ENCODE measurements at places on chromosomes 5 and 9.

GRCh38 chr9:61665330-61665751, 475.5 kb downstream of the SPATA31A7 start:
- no peak for DNase-seq

DNA sequence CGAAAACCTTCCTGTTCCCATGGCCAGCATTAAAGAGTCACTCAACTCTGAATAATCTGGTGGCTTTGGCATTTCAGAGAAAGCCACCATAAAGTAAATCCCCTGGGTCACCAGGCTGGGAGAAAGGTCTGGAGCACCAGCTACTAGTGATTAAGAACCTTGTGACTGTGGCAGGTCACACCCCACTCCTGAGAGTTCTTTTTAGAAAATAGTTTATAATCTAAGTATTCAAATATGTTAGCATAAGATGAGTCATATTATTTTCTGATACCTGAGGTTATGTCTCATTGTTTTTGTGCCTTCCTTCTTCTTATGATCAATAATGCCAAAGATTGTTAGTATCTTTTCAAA, 351.7 kb downstream of the ARRDC3 start:
- no peak for DNase-seq

GRCh38 chr5:119426057-119426456, 26.2 kb upstream of the HSD17B4 start:
- no peak for DNase-seq

- DNase-seq = no peak
Measured at GRCh38 chr5:139701056-139701741, 53.0 kb downstream of the CXXC5 start.

DNA sequence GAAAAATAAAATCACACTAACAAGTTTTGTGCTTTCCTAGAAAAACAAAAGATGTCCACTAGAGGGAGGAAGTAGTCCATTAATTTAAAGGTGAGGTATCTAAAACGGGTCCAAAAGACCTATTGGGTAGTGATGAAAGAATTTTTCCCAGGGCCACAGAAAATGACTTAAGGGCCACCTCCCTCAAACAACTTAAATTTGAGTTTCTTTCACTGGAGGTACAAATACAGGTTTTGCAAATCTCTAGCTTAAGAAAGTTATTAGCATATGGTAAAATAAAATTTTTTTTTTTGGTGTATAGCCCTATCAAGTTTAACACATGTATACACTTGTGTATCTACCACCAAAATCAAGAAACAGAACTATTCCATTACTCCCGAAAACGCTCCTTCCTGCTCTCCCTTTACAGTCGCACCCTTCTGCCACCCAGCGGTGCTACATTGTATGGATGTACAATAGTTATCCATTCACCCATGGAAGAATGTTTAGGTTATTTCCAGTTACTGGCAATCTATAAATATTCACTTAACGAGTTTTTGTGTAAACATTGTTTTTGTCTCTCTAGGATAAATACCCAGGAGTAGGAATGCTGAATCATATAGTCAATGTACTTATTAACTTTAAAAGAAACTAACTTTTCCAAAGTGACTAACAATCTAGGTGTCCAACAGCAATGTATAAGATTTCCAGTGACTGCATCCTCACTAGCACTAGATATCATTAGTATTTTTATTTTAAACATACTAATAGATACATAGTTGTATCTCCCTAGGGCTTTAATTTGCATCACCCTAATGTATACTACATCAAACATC, 21.9 kb downstream of the DEPDC1B start:
- DNase-seq = peak; percentile 75

GRCh38 chr5:156753846-156754245, 96.2 kb upstream of the PPP1R2B start:
- no peak for DNase-seq

DNA sequence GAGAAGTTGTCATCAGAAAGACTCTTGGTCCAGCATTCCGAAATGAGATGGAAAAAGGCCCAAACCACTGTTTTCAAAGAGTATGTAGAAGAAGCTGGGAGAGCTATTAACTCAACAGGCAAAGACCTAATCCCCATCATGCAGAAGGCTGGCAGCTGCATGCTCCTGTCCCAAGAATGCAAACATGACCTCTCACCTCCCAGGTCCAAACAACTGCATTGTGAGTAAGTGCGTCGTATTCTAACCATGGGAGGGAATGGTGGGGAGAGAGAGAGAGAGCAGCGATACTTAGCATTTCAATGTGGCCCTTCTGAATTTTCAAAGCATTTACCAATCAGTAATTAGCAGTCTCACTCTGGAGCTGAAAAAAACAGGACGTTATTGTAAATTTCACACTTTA, 27.6 kb downstream of the TRPC7 start:
- no peak for DNase-seq

- DNase-seq = no peak
Measured at GRCh38 chr5:50647726-50648125, 18.7 kb upstream of the PARP8 start.

DNA sequence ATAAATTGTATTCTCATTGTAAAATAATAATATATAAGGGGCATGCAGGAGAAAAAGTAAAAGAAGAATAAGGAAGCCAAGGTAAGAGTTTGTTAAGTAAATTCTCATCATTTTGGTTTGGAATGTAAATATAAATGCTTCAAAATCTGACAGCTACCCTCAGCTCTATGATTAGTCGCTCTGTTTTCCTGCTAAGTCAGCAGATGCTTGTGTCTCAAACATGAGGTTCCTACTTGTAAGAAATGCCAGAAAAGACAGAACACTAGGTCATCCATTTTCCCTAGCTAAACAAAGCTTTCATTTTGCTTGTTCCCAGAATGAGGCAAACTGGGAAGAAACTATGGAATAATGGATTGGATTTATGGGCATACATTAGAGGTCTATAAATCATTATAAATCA, 293.1 kb downstream of the DMRTA1 start:
- no peak for DNase-seq

DNA sequence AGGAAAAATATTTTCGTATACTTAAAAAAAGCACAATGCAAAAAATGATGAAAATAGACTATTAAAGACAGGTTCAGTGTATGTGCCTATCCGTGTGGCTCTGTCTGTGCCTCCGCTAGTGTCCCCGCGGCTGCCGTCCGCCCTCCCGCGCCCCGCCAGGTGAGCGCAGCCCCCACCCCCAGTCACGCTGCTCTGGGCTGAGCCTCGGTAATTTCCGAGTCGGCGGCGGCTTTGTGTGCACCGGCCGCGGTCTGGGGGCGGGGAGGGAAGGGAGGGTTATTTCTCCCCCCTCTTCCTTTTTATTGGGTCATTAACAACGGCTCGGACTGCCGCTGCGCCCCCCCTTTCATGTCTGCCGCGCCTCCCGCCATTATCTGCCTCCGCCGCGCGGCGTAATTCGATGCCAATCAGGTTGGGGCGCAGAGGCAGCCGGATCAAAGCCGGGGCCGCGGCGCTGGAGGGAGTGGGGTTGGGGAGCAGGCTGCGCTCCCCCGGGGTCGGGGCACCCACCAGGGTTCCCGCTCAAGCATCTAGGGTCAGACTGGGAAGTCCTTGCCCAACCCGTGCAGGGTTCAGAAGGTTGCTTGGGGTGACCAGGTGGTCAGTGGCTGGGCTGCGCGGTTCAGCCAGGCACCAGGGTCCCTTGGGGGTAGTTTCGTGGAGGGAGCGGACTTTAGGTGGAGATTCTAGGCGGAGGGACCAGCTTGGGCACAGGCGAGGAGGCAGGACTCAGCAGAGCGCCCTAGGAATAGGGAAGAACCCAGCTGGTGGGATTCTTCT, 39.5 kb upstream of the PSD2 start:
- no peak for DNase-seq

DNA sequence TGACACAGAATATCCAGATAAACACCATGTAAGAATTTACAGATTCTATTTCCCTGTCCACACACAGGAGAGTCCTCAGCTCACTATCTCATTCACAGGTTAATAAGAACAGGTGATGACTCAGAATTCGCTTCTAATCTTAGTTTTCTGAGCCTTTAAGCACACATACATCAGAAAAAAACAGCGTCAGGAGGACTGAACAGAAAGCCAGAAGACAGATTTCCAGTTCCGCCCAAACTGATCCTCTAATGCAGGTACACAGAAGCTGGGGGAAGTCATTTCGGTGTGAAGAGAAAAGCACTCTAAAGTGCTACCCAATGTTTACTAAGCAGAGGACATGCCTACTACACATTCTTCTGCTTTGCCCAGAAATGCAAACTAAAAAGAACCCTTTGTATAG, 1.6 kb downstream of the CEMIP2 start:
- DNase-seq = no peak

- DNase-seq = no peak
Measured at GRCh38 chr5:75189353-75189752, 47.3 kb downstream of the ANKRD31 start.

GRCh38 chr9:5671711-5672353, 42.9 kb downstream of the RIC1 start:
- DNase-seq = no peak

GRCh38 chr5:7754997-7755596, 95.8 kb downstream of the CFAP90 start:
- peak; percentile 23 for DNase-seq

- DNase-seq = peak; percentile 53
Measured at GRCh38 chr5:39650008-39650762, 225.4 kb upstream of the DAB2 start.

GRCh38 chr5:80955082-80955590, 5.0 kb upstream of the RASGRF2 start:
- no peak for DNase-seq

- peak; percentile 21 for DNase-seq
Measured at GRCh38 chr9:114785866-114786650, 19.8 kb downstream of the TNFSF15 start.

DNA sequence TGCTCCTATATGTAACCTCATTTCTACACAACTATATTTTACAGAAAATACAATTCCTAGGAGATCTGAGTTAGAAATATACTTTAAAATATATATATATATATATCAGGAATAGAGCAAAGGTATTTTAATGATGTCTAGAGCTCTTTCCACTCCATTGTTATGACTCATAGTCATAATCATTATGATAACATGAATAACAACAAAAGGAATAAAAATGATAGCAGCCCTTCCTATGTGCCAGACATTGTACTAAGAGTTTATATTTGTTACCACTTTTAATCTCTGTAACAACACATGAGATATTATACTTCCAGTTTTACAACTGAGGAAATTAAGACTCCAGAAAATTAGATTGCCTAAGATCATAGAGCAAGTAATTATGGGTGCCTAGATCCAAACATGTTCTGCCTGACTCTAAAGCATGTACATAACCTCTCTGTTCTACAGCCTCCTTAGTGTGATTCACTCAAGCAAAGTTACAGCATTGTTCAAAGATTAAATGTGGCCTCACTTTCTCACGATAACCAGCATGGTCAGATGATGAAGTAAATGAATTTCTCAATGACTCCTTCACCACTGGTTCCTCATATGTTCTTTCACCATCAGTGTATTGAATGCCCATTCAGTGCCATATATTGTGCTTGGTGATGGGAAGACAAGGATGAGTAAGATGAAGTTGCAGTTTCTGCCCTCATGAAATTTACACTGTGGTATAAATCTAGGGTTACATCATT, 452.1 kb downstream of the EFNA5 start:
- peak; percentile 36 for DNase-seq

- DNase-seq = peak; percentile 52
Measured at GRCh38 chr9:116303270-116303669, 149.7 kb downstream of the PAPPA start.

DNA sequence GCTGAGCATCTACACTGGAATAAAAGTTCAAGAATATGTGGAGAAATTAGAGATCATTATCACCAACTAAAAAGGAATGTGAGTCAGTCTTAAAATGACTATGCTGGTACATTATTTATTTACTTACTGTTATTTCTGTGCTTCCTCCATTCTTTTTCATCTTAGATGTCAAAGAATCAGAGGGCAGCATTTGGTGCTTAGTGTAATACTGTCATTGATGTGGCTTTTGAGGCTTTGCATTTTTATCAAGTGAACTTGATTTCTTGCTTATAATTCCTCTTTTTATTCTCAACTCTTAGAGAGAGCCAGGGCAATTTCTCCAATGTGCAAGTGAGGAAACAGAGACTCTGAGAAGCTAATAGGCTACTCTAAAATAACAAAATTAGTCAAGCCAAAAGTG, 163.7 kb upstream of the TRPC7 start:
- DNase-seq = no peak

- DNase-seq = peak; percentile 93
Measured at GRCh38 chr5:172902497-172903472, 56.4 kb upstream of the RPL26L1 start.

DNA sequence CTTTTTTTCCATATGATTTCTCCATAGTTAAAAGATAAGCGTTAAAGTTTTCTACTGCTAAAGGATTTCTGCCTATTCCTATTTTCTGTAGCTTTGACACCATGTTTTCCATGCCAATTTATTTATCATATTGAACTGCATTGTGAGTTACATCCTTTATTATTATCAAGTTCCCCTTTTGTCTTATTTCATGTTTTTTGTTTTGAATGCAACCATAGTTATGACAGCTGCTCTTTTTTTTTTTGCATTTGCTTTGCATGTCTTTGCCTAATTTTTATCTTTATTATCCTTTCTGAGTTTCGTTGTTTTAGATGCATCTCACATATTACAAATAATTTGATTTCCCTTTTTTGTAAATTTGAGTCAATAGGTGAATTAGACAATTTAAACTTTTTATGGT, 161.5 kb downstream of the DEPDC1B start:
- DNase-seq = no peak

DNA sequence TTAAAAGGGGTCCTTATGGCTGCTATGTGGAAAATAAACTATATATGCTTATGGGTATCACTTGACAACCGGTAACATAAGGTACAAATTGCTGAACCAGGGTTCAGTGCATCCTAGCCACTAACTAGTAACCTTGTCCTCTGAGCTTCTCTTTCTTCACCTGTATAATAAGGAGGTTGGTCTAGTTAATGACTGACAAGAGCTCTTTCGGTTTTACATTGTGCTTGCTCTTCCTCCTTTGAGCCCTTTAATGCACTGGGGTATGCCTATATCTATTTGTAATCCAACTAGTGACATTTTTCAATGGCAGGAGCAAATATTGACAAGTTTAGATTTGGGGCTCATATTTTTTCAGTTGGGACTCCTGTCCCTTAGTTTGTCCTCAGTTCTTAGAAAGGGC, 66.1 kb downstream of the NPR3 start:
- DNase-seq = no peak

GRCh38 chr5:108687595-108688200, 60.0 kb upstream of the FER start:
- peak; percentile 43 for DNase-seq

DNA sequence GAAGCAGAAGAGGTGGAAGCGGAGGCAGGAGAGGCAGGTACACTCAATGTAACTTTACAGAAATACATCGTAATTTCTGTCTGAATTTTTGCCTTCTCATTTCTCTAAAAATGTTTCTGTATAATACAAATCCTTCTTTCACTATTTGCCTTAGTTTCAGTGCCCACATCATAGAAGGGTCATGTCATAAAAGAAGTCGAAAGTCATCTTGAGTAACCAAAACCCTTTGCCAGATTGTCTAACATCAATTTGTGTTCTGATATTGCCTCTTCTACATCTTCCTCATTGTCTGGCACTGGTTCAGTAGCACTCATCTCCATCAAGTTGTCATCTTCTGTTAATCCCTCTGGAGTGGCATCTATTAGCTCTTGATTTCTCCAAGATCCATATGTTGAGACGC, 6.2 kb upstream of the CYFIP2 start:
- no peak for DNase-seq
